Gastroesophageal sphincter (tissue), 4 donors: ENCODE measurements at places on chromosomes 12 and 14. TPM values are rescaled to one million over a fixed set of nuclear protein-coding genes. Genes with fewer than 3 reads are reported as not detected.
A peak's percentile ranks its signal among the peaks of the same experiment; 100 is the strongest.

GRCh38 chr14:79525416-79525815 lies 685.9 kb downstream of the DIO2 start:
- ATAC-seq: no peak

DNA sequence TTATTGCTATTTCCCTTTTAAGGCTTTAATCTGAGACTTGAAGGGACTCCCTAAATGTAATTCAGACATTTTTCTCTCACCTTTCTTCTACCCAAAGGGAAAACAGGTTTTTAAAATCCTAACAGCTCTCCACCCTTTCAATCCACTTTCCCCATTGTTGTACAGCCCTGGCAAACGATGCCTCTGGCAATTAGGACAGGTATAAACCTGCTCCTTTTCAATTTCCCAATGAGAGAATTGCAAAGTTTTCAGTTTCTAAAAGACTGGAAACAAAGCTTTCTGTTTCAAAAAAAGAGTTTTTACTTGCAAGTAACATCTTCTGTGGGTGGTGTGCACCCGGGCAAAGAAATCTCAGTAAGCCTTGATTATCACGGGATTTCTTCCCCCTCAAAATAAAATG lies 131.2 kb downstream of the HMGA2 start:
- ATAC-seq: no peak

GRCh38 chr14:101561897-101562490 lies 699 bp downstream of the DIO3 start:
- no peak for ATAC-seq

- no peak for ATAC-seq
Observed at GRCh38 chr14:87838931-87839330, 154.1 kb downstream of the GALC start.

The KLHL33 gene
- 0.54 TPM for total RNA-seq

DNA sequence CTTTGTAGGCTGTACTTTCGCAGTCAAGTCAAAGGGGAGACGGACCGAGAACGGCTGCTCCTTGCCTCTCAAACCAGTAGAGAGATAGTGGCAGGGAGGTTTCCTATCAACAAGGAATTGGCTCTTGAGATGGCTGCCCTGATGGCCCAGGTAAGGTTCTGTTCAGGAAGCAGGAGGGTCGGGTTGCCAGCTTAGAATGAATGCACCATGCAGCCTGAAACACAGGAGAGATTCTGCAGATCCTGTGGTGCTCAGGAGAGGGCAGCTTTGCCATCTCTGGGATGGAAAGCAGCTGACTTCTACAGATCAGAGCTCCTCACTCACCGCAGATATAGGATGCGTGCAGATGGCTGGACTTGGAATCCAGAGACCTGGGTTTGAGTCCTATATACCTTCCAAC lies 18.0 kb downstream of the PIGH start:
- ATAC-seq: no peak

The SLC6A12 gene
- 11.3 TPM for total RNA-seq

DNA sequence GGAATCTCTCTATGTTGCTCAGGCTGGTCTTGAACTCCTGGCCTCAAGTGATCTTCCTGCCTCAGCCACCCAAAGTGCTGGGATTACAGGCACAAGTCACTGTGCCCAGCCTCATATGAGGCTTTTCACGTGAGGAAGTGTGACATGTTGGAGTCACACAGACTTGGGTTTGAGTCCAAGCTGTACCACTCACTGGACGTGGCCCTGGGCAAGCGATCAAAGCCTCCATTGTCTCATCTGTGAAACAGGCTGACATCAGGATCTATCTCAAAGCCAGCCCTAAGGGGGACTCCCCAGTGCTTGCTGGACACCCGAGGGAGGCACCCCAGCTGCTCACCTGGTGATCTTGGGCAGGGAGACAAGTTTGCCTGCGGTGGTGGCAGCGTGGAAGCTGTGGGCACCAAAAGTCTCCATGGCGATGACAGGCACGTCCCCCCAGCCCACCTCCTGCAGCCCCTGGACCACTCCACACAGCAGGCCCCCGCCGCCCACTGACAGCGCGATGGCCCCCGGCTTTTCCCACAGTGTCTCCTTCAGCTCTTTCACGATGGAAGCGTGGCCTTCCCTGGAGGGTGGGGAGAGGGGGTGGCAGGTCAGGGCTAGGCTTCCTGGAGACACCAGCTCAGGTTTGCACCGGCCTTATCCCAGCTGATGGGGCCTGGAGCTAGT lies 6.7 kb downstream of the SDS start:
- no peak for ATAC-seq

DNA sequence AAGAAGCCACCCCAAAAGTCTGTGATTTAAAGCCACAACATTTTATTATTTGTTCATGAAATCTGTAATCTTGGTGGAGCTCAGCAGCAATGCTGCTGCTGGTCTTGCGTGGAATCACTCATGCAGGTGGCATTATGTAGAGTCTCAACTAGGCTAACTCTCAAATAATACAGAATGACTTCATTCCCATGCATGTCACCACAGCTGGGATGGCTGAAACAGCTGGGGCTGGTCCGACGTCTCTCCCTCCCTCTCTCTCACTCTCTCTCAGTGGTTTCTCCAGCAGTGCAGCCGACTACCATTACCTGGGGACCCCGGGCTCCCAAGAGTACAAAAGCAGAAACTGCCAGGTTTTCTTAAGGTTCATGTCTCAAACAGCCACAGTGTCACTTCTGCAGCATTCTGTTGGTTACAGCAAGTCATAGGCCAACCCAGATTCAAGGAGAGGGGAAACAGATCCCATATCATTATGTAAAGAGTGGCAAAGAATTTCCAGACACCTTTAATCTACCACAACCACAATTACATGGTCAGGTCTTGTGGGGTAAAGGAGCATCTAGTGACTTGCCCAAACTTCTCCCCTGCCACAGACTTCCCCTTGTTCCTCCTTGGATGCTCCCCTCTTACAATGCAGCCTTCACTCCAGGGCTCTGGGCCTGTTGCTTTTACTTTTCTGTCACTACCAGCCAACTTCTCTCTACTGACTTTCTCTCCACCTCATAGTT lies 192.0 kb upstream of the HMGA2 start:
- no peak for ATAC-seq

DNA sequence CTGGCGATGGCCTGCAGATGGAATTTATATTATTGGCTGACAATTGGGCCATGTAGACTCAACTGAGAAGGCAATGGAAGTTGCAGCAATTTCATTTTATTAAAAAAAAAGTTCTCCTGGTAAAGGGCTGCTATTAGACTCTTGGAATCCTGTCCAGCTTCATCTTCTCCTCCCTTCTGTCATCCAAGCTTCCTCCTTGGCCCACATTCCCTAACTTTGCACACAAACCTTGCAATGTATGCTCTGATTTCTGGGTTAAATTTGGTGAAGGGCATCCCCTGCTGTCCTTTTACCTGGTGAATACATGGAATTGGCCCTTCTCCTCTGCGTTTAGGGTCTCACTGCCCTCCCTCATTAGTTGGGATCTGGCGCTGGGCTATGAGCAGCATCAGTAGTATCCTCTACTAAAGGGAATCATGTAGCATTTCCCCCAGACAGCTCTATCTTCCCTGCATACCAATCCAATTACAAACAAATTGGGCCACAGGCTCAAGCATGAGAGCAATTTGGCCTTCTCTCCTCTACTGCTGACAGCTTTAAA lies 336.9 kb downstream of the BMP4 start:
- peak; percentile 63 for ATAC-seq

DNA sequence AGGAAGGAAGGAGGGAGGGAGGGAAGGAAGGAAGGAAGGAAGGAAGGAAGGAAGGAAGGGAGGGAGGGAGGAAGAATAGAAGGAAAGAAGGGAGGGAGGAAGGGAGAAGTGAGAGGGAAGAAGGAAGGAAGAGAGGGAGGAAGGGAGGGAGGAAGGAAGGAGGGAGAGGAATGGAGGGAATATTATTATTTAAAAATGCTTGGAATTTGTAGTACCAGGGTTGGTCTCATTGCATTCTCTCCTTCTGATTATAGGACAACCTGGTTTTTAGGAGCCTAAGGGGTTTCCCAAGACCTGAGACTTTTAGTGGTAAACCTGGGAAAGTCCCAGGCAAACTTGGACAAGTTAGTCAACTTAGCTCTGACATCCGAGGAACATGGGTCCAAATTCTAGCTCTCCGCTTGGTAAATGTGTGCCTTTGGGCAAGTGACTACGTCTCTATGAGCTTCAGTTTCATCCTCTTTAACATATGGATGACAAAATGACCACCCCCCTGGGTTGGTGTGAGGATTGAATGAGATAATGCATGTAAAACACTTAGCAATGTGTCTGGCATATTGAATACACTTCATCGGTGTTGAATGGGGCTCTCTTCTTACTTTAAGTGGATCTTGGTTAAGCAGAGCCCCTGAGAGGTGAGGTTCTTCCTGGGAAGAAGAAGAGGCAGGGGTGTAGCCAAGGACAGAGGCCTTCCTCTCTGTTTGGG lies 690.7 kb upstream of the TBX3 start:
- ATAC-seq: no peak

- peak; percentile 81 for ATAC-seq
Observed at GRCh38 chr14:22563987-22564386, 25.0 kb downstream of the DAD1 start.

The TBC1D30 gene
- 0.35 TPM for total RNA-seq

DNA sequence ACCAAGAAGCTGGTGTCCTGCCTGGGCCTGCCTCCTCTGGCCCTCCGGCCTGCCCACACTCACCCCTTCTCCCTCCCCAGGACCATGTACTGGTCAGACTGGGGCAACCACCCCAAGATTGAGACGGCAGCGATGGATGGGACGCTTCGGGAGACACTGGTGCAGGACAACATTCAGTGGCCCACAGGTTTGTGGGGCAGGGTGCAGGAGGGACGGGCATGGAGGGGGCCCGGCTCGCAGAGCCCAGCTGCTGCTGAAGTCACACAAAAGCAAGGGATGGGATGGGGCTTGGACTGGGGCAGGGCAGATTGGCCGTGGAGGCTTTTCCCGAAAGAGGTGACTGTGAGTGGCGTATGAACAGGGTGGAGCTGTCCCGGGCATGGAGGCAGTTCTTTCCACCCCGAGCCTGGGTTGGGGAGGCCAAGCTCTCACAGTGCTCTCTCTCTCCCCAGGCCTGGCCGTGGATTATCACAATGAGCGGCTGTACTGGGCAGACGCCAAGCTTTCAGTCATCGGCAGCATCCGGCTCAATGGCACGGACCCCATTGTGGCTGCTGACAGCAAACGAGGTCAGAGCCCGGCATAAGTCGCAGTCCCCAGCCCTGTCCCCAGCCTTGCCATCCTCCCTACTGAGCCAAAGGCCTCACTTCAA lies 7.8 kb upstream of the NXPH4 start:
- no peak for ATAC-seq

The TDRD9 gene
- 1.6 TPM for total RNA-seq

GRCh38 chr12:31877884-31878283 lies 81.3 kb upstream of the RESF1 start:
- no peak for ATAC-seq

The EML5 gene
- 3.9 TPM for total RNA-seq

The SELPLG gene
- 4.7 TPM for total RNA-seq

GRCh38 chr14:44291366-44291915 lies 215.6 kb downstream of the FSCB start:
- ATAC-seq: no peak

- ATAC-seq: no peak
Observed at GRCh38 chr14:44286201-44286600, 220.9 kb downstream of the FSCB start.

DNA sequence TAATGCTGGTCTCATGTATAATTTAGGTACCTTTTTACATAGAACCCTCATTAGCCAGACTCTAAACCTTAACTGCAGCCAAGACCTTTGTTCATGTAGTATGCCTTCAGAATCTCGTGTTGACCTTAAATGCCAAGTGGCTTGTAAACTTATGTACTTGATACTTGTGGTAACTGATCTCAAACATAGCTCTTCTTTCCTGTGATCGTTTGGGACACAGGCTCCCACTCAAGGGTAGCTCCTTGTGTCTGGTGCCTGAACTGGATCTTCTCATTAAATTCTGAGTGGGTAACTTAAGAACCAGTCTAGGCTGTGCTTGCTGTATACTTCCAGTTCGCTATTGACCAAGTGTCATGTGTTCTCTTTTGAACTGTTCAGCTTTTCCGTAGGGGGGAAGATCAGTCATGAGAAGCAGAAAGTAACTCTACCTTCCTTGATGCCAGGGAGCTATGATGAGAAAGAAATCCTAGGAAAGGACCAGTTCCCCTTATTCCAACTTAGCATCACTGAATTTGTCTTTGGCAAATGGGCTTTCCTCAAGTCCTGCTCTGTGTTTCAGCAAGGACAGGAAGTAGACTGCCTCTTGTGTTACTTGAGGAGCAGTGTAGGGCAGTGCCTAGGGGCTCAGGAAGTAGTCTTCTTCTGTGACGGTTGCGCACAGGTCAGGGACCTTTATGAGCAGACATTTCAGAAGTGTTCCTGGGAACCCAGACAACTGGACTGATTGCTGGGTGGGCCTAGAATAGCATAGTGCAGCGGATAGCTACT lies 2.5 kb downstream of the LGALS3 start:
- no peak for ATAC-seq

- ATAC-seq: no peak
Observed at GRCh38 chr12:52517888-52518287, 2.3 kb downstream of the KRT5 start.

DNA sequence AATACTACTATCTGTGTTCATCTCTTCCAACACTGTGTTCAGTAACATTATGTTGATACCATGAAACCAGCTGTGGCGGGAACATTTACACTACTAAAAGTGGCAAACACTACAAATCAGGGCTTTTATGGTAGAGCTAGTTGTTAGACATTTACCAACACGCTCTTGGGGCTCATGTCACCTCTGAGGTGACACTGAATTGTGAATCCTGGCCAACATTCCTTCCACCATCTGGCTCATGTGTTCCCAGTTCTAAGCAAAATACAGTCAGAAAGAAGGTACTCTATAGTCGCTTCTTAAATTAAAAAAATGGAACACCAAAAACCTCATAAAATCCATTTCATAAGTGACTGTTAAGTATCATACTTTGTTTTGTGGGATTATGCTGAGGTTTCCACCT lies 436.6 kb downstream of the FUT8 start:
- no peak for ATAC-seq

The BCL2L2 gene
- 123 TPM for total RNA-seq

The ACTR6 gene
- 15.9 TPM for total RNA-seq

The ART4 gene
- 1.7 TPM for total RNA-seq

The ABCD4 gene
- total RNA-seq: 28.6 TPM

The AREL1 gene
- total RNA-seq: 18.8 TPM

The SYNDIG1L gene
- total RNA-seq: 0.27 TPM

The RPL10L gene
- total RNA-seq: not detected

DNA sequence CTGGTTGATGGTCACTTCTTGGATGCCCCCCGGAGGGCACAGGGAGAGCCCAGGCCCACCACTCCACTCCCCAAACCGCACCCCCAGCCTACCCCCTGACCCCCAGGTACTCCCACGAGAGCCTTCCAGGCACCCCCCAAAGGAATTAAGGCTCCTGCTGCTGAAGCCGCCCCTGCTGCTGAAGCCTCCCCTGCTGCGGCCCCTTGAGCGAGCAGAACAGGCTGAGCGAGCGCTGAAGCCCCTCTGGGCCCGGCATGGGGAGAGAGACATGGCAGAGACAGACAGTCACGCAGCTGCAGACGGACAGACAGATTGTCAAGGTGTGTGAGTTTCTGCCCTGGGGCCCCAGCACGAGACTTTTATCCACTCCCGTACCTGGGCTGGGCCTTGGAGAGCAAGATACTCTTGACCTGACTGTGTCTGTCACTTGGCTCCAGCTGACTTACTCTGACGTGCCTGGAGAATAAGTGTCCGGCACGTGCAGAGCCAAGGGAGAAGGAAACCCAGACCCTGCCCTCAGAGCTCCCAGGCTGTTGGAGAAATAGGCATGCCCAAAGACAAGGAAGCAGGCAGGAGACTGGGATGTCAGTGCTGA lies at the start of gene KRT78:
Gene KRT78 (minus strand): TSS at position 334 of the 595 bp plus-strand sequence. CDS start 64 bp downstream, at position 270.
- ATAC-seq: no peak

- ATAC-seq: no peak
Observed at GRCh38 chr12:931591-931990, 17.9 kb downstream of the RAD52 start.
